ENCODE measurements at places on chromosomes 12 and 14.

GRCh38 chr14:94762431-94762830, 7.5 kb downstream of the GSC start:
- no peak for DNase-seq

DNA sequence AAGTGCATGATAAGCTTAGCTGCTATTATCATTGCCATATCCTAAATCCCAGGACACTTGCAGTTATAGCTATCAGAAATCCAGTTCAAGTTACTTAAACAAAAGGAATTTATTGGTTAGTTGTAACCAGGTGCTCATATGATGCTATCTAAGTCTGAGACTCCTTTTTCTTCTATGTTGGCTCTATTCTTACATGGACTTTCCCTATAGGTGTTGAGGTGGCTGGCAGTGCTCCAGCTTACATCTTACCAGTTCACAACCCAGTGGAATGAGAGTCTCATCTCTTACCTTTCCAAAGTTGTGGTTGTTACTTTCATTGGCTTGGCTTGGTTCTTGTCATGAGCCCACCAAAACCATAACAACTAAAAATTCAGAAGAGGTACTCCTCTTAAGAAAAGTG, 94.6 kb downstream of the DACT1 start:
- DNase-seq: no peak

DNA sequence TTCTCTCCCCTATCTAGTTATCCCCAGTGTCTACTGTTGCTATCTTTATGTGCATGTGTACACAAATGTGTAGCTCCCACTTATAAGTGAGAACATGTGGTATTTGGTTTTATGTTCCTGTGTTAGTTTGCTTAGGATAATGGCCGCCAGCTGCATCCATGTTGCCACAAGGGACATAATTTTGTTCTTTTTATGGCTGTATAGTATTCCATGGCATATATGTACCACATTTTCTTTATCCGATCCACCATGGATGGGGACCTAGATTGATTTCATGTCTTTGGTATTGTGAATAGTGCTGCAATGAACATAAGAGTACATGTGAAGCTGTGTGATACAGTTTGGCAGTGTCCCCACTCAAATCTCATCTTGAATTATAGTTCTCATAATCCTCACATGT, 218.1 kb downstream of the KSR2 start:
- no peak for DNase-seq

- peak; percentile 32 for DNase-seq
Observed at GRCh38 chr12:13289653-13290289, 93.2 kb downstream of the EMP1 start.

Measured in cardiac fibroblast (primary cell).